ENCODE measurements at places on chromosomes 1 and 21.

- DNase-seq: no peak
These were observed 6.7 kb upstream of the PADI6 start for GRCh38 chr1:17365293-17365692.

DNA sequence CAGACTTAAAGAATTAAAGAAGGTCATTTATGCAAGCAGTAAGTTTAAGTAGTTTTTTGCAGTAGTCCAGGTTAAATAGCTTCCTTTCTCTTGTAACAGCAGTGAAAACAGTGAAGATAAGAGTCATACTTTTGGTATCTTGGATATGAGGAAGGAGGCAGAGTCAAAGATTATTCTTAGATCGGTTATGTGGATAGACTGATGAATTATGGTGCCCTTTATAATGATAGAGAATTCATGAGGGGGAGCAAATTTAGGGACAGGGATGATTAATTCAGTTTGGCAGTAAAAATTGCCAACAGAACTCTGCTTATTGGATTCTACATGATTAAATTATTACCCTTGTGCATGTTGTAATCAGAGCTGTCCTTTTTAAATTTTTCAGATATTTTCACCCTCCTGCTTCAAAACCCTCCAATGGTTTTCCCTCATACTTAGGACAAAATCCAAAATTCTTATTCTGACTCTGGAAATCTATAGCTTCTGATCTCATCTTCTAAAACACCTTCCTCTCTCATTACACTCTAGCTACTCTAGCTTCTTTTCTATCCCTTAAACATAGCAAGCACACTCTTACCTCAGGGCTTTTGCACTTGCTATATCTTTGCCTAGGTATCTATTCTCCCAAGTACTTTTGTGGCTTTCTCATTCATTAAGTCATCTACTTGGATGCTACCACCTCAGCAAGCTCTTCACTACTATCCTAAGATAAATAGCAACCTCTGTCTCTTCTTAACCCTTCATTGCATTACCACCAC lies 79.8 kb downstream of the PKN2 start:
- no peak for DNase-seq

- no peak for DNase-seq
These were observed 1.6 kb downstream of the FAM3B start for GRCh38 chr21:41318218-41318617.

GRCh38 chr1:16191309-16191708 lies 21.1 kb downstream of the ARHGEF19 start:
- DNase-seq: no peak

DNA sequence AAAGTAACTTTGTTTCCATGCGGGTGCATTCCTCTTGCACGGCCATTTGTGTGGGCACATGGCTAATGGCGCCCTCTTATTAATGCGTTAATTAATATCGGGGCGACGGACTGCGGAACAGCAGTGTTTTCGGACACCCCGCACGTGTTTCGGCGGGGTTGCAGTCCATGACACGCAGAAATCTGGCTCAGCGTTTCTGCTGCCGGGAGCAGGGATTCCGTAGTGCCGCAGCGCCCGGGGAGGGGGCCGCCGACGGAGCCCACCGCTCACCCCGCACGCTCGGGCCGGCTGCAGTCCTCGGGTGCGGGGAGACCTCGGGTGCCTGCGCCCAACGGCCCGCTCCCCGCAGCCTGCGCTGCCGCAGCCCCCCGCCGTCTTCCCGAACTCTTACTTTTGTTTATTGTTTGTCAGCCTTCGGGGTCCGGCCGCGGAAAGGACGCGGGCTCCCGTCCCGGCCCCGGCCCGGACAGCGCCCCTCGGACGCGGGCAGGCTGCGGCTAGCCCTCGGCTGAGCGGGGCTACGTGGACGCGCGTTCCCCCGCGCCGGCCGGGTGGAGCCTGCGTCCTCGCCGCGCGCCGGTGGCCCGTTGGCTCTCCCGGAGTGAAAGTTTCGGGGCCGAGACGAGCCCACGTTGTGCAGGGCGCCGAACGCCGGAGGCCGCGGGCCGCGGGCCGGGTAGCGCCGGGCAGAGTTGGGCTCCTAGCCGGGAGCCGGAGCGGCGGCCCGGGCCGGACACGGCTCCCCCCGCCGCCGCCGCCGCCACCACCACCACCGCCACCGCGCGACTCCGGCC lies 849 bp downstream of the NFIA start:
- DNase-seq: no peak

- DNase-seq: no peak
These were observed 21.6 kb downstream of the PLPP3 start for GRCh38 chr1:56557746-56558145.

- DNase-seq: no peak
These were observed 58.7 kb upstream of the STUM start for GRCh38 chr1:226489718-226490425.

GRCh38 chr1:84889437-84889836 lies 3.6 kb downstream of the LPAR3 start:
- DNase-seq: no peak

DNA sequence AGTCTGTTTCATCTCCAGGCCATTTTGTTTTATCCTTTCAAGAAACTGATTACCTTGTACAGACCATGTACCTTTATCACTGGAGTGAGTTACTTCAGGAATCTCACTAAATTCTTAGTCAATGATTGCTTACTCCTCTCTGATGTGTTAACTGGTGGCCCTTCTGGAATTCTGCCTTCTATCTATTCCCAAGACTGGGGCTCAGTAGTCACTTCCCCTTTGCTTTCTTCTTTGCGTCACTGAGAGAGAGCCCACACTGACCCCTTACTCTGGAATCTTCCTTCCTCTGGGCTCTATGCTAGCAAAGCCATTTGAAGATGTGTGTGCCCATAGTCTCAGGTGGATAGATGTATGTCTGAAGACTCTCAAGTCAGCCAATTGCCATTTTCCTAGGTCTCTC lies 34.6 kb downstream of the XCL2 start:
- no peak for DNase-seq

- DNase-seq: no peak
These were observed 14.3 kb downstream of the IER5 start for GRCh38 chr1:181102841-181103240.

DNA sequence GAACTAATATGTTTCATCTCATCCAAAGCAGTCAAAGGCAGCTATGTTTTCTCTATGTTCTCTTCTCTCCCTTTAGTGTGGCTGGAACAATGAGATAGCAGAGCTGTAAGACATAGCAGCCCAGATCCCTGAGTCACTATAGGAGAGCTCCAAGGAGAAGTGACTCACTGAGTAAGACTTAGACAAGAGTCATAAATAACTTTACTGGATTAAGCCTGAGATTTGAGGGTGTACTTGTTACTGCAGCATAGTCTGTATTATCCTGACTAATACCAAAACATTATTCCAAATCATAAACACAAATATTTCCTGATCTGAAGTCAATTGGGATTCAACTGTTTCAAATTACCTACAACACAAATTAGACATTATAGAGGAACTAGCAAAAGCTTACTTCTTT lies 3.9 kb downstream of the KRTAP19-8 start:
- DNase-seq: no peak

DNA sequence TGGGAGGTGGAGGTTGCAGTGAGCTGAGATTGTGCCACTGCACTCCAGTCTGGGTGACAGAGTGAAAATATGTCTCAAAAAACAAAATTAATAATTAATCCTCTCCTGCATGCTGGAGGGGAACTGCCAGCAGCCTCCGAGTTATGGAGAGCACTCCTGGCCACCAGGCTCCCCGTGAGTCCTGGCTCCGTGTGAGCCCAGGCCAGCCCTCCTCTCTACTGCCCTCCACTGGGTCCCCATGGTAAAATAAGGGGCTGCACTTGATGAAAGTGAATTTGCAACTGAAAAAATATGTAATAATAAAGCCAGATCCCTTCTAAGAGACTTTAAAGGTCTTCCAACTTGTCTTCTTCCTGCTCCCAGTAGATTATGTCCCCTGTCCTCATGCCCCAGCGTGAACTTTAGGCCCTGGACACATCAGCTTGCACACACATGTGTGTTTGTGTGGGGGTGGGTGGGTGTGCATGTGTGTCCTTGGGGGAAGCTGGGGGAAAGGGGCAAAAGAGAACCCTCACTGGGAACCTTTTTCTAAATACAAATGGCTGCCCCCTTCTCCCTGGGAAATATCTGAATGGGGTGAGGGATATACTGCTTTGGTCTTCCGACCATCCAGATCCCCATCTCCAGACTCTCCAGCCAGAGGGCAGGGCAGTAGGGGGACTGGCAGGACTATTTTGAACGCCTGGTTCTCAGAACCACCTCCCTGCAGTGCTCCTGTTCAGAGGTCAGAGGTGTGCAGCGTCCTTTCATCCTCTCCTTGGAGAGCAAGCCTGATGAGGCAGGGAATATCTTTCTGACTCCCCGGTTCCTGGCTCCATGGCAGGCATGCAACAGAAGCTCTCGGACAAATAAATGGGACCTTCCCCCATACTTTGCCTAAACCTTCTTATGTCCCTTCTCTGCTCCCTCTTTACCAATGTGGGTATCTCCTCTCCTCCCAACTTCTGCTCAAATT lies 26.2 kb downstream of the NEK2 start:
- DNase-seq: no peak

GRCh38 chr1:180236698-180237509 lies 6.8 kb downstream of the LHX4 start:
- no peak for DNase-seq

- no peak for DNase-seq
These were observed 21.3 kb upstream of the DHX9 start for GRCh38 chr1:182817802-182818201.

DNA sequence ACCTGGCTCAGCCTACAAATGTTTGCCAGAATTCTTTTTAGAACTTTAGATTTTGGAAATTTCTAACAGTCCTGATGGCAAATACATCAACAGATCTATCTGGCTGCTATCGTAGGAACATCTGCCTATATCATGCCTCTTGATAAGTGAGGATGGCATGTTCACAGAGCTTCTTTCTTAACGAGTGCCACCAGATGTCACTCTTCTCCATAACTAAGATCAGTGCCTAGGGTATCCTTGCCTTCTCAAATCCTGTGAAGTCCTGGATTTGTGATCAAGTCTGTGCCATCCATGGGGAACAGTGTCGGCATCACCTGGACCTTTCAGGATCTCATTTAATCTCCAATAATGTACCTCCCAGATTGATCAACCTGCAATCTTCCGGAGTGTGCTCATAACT lies 36.5 kb upstream of the CD5L start:
- DNase-seq: peak; percentile 20

DNA sequence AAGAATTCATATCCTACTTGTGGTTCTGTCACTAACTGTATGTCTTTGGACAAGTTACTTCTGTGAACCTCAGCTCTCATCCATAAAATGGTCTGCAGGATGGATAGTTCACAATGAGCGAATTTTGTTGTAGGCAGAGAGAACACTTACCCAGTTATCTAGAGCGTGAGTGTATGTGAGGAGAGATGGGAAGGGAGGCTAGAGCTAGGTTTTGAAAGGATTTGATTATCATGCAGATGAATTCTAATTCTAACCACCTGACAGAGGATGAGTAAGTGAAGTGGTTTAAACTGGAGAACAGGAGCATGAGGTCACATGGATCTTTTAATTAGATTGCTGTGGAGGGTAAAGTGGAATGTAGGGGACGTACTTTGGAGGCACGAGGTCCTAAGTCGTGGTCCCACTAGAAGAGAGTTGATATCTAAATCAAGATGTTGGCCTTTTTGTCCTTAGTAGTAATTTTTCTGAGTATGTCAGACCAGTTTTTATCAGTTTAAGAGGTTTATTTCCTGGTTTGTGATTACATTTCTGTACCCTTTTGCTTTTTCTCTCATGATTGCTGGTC lies 5.0 kb downstream of the SUCO start:
- no peak for DNase-seq

GRCh38 chr1:215285013-215285800 lies 202.7 kb downstream of the KCNK2 start:
- no peak for DNase-seq

DNA sequence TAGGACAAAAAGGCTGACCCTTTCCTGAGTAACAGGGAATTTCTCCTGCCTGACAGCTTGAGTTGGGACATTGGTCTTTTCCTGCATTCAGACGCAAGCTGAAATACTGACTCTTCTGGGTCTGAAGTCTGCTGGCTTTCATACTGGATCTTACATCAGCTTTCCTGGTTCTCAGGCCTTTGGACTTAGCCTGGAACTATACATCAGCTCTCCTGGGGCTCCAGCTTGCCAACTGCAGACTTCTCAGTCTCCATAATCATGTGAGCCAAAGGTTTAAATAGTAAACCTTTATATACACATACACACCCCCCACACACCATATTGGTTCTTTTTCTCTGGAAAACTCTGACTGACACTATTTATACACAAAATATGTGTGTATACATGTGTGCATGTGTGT lies 59.0 kb upstream of the KCND3 start:
- DNase-seq: no peak

DNA sequence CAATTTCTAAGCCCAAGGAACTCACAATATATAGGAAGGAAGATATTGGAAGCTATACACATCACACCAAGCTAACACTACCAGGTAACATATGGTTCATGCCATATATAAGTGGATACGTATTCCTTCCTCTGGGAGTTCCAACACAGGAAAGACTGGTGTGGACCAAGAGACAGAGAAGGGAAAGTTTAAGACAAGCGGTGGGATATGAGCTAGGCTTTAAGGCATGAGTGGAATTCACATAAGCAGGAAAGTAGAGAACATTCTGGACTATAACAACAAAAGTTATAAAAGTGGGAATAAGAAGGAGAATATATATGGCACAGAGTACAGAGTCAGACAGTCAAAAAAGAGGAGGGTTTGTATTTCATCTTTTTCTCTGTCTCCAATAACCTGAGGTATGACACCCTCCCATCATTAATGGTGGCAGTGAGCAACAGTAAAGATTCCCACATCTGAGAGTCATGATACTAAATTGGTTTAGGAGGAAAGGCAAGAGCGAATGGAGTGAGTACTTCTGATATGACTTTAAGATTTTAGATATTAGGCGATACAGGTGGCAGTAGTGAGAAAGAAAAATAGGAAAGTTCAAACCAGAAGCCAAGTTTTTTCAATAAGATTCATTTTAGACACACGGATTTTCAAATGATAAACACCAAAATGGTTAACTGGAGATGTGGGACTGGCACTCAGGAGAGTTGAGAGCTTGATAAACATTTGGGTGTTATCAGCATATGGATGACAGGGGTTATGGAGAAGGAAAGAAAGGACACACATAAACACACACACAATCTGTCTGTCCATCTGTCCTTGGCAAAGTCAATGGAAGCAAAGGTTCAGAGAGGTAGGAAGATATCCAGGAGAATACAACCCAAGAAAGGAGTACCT lies 87.4 kb upstream of the TTC39A start:
- no peak for DNase-seq

GRCh38 chr1:206004826-206005225 lies 1.6 kb upstream of the RAB7B start:
- DNase-seq: peak; percentile 12

- DNase-seq: no peak
These were observed 107.7 kb downstream of the PTGS2 start for GRCh38 chr1:186572509-186572908.

- no peak for DNase-seq
These were observed 26.7 kb upstream of the SPSB1 start for GRCh38 chr1:9265968-9266367.

All from COR-L47 (cell line).